ENCODE measurements at places on chromosomes 3 and 15.

- DNase-seq = no peak
These were observed 1.9 kb downstream of the SCAPER start for GRCh38 chr15:76903251-76903681.

DNA sequence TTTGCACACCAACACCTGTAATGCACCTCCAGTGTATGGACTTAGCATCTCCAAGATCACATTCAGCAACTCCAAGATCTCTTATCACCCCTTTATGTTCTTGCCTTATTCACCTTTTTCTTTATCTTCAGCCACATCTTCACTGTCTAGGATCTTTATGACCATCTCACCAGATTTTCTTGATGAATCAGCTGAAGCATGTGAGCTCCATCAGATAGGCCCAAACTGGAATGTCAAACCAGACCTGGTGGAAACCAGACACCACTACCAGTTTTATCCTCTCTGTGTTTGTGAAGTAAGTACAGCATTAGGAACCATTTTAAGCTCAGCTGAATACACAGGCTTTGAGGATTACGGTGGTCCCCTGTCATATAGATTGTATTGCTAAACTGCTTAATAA is 330.4 kb upstream of the NDN start:
- DNase-seq = no peak

- no peak for DNase-seq
These were observed 3.2 kb upstream of the RAD51 start for GRCh38 chr15:40691737-40692136.

DNA sequence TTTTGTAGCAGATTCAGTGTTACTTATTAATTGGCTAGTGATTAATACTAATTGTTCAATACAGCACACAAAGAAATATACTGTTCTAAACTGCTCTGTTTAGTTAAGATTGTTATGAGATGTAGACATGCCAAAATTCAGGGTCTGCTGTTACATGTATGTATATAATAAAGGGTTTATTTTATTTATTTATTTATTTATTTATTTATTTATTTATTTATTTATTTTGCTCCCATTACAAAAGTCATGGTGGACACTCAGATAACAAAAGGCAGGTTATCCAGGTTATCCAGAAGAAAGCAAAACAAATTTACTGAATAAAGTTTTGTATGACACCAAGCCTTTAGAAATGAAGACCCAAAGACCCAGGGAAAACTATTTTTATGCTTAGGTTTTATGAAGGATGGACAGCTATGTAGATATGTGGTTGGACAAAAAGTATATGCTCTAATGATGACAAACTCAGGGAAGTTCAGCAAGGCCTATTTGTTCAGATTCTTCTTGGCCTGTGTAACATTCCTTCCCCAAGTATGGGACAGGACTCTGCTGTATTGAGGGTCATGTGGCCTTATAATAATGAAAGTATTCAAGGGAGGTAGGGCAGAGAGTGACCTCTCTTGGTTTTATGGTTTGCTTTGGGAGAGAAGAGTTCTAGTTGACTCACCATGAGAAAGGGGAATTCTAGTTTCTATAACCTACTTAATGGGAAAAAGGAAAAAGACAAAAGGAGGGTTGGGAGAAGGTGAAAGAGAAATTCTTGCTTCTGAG is 1056.8 kb downstream of the ROBO2 start:
- no peak for DNase-seq

- DNase-seq = no peak
These were observed 87.3 kb upstream of the PROK2 start for GRCh38 chr3:71872256-71872655.

GRCh38 chr15:83449937-83450506 is 2.9 kb downstream of the SH3GL3 start:
- DNase-seq = no peak

- DNase-seq = no peak
These were observed 920.2 kb downstream of the ROBO1 start for GRCh38 chr3:78847603-78848002.

DNA sequence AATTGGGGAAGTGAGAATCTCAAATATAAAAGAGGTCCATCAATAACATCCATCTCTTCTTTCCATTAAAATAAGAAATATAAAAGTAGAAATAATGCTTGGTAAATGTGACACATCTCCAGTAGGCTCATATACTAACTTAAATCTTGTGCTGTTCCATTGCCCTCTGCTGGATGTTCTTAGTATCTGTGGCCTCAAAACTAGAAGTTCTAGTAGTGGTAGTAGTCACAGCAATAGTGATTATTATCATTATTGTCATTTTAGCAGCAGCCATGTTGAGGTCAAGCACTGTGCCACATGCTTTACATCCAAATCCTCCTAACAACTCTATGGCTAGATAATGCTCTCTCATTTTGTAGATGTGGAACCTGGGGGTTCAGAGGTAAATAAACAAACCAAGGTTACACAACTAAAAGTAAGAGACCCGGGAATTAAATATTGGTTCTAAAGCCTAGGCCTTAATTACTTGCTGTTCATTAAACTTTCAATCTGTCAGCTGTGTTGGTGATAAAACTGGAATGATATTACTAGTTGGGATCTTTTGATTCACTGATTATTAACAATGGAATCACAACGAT is 20.2 kb upstream of the BTLA start:
- DNase-seq = peak; percentile 31

DNA sequence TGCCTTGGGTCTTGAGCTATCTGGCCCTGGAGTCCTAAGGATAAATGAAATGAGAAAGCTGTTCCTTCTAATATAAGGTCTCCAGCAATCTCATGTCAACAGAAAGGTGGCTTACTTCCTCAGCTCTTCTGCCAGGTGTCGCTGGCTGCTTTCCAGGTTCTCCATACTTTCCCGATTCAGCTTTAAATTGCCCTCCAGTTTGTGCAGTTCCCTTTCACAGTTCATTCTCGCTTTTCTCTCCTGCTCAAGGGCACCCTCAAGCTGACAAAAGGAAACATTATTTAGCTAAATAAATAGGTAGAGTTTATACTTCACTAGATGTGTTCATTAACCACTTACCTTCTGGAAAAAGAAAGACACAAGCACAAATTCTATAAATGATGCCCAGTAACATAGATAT is 73.0 kb downstream of the MYH15 start:
- no peak for DNase-seq

DNA sequence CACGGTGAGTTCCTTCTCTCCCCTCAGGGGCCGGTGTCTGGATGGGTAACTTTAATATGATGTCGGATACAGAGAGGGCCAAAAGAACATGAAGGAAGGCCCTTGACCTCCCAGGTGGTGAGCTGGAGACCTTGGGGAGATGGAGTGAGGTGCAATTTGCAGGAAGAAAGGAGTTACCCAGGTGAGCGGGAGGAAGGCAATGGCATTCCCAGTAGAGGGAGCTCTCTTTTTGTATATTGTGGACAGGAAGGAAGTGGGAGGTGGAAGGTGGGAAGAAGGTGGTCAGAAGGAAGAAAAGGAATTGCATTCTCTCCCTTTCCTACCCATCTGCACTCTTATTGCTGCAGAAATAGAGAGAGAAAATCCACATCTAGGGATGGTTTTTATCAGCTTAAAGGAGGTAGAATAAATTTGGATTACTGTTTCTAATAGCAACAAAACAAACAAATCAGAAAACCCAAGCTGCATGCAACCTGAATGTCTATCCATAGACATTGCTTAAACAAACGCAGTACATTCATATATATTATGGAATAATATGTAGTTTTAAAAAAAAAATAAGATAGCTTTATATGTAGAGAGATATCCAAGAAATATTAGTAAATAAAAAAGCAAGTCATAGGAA is 169.0 kb upstream of the TSC22D2 start:
- DNase-seq = no peak

DNA sequence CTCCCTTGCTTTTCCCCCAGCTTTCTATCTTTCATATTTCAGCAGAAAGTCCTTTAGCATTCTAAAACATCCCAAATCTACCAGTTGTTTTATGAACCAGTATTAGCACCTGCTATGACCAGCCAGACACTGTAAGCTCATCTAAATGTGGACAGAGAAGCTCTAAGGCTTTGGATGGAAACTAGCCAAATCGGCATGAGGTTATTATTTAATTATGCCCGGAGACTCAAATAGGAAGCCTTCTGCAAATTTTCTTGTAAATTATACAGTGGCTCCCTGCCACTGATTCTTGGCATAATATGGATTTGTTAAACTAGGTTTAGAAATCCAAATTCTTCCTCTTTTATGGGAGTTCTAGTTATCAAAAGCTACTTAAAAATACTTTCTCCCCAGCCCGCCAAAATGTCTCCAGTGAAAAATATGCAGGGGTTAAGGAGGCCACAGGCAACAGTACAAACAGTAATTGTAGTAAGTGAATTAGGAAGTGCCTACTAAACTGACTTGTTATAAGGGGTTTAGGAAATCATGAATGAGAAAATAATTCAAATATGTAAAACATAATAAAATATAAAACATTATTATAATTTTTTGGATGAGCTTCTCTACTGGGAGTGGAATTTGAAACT is 15.4 kb downstream of the MYH15 start:
- no peak for DNase-seq

- no peak for DNase-seq
These were observed 50.9 kb downstream of the LSAMP start for GRCh38 chr3:116394365-116394764.

- DNase-seq = no peak
These were observed 16.4 kb downstream of the HDC start for GRCh38 chr15:50248994-50249582.

DNA sequence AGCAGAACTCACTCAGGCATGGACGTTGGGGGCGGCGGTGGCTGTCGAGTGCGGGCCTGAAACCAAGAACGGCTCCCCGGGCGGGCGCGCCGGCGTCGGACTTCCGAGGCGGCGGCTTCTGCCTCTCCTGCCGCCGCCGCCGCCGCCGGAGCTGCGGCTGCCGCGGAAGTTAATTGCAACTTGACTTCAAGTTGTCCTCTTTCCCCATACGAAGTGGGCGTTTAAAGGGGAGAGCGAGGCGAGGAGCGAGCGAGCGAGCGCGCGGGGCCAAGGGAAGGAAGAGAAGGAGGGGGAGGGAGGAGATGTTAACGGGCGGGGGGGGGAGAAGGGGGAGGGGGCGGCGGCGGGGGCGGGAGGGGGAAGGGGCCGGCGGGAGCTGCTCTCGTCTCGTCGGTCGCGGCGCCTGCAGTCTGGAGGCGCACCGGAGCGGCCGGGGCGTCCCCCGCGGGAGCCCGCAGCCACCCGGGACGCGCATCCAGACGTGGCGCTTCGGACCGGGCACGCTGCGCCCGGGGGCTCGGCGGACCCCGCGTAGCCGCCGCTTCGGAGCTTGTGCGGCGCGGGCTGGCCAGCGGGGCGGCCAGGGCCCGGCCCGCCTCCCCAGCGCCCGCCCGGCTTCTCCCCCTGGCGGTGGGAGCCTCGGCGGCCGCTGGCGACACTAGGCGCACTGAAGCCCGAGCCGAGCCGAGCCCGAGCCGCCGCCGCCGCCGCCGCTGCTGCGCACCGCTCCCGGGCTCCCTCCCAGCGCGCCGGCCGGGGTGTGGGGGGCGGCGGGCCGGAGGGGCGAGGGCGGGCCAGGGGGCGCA is 19.7 kb upstream of the SATB1 start:
- peak; percentile 68 for DNase-seq

DNA sequence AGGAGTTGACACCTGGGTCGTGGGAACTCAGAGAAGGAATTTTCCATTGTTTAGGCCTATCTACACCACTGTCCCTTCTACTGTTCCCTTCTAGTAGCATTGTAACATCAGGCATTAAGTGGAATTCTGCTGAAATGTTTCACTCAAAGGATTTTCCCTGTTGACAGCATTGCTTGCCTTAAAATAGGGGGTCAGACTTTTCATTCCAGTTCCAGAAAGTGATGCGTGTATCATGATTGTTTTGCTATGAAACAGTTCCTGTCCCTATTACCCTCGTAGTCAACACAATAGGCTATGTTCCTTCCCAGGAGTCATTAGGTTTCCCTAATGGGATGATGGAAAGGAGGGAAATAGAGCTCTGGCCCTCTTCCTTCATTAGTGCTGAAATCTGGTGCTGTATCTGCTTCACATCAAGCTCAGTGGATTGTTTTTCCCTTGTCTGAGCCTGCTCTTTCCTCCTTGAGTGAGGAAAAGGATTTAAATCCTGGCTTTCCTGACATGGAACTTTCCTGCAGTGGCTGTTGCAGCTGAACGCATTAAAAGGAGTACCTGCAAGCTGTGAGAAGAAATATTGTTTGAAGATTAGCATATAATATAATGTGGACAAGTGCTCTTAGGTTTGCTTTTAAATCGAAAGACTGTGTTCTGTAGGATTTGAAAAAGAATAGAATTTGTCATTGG is 195.9 kb downstream of the KLHL25 start:
- DNase-seq = no peak

DNA sequence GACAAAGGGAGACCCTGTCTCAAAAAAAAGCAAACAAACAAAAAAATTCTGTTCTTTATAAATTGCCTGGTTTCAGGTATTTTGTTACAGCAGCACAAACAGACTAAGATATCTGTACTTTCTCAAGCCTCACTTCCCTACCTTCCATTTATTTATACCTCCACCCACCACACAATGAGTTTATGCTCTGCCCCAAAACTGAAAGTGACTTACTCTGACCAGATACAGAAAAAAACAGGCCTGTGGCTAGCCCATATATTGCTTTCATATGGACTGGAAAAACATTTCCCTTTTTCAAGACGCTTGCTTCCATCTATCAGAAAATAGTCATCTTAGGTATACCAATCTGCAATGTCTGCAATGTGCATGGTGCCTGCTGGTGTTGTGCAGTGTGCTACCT is 8.7 kb upstream of the GPD1L start:
- DNase-seq = no peak

GRCh38 chr15:77959432-77959879 is 118.1 kb downstream of the TBC1D2B start:
- peak; percentile 55 for DNase-seq

GRCh38 chr3:34837848-34838741 is 801.2 kb upstream of the ARPP21 start:
- no peak for DNase-seq

DNA sequence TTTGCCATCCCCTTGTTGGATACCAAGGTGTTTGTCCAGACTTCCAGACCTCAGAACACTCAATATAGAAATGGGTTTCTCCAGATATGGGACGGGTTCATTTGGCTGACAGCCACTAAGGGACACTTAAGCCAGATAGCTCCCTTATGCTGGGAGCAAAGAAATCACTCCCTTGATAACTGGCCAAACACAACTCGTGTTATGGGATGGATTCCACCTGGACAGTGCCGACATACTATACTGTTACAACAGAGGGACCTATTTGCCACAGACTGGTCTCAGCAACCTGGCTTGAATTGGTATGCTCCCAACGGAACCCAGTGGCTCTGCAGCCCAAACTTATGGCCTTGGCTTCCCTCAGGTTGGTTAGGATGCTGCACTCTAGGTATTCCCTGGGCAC is 114.0 kb upstream of the PLCL2 start:
- no peak for DNase-seq

- DNase-seq = peak; percentile 74
These were observed 56.7 kb upstream of the BLM start for GRCh38 chr15:90660195-90660998.

GRCh38 chr15:64878705-64879104 is 33.0 kb upstream of the ANKDD1A start:
- DNase-seq = no peak
